ENCODE measurements at places on chromosomes 4 and X.
A peak's percentile ranks its signal among the peaks of the same experiment; 100 is the strongest.

GRCh38 chrX:112662559-112663427, 16.9 kb downstream of the LHFPL1 start:
- DNase-seq, result no peak

DNA sequence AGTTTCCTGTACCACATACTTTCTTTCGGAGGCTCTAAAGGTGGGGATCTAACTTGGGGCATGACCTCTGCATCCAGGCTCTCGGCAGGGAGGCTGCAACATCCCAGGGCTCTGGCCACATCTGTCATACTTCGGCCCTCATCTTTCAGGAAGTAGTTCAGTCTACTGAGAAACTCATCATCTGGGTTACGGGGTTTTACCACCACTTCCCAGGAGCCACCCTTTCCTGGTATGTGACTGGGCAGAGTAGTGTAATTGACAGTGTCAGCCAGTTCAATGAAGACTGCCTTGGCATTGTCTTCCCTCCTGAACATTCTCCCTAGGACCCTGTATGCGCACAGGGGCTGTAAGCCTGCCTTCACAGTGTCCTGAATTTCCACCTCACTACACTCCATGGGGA, 2.8 kb downstream of the PNMA5 start:
- no peak for DNase-seq

GRCh38 chr4:81221303-81222081, 6.5 kb upstream of the PRKG2 start:
- no peak for DNase-seq

DNA sequence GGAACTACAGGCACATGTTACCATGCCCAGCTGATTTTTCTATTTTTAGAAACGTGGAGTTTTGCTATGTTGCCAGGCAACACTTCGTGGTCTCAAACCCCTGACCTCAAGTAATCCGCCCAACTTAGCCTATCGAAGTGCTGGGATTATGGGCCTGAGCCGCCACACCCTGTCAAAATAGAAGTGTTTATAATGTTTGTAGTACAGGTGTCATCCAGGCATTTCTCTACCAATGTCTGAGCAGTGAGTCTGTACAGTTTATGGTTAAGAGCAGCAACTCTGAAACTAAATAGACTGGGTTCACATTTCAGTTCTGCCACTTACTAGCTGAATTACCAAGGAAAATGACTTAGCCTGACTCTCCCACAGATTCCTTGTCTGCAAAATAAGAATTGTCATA, 460.4 kb upstream of the GALNT7 start:
- DNase-seq, result no peak

DNA sequence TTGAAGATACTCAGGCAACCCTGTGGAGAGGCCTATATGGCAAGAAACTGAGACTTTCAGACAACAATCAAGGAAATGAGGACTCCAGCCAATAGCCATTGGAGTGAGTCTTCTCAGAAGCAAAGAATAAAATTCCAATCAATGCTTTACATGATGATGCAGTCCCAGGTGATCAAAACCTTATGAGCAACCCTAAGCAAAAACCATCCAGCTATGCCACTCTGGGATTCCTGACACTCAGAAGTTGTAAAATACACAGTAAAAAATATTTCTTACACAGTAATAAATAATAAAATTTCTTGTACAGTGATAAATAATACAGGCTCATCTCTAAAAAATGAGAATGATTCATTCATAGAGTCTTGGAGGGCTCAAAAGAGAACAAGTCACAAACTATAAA, 150.6 kb downstream of the IL15 start:
- no peak for DNase-seq

GRCh38 chr4:108052558-108053120, 63.0 kb downstream of the HADH start:
- no peak for DNase-seq

- peak; percentile 81 for DNase-seq
Observed at GRCh38 chrX:70454441-70455365, 10.1 kb downstream of the DLG3 start.

- DNase-seq, result no peak
Observed at GRCh38 chr4:182343453-182343852, 100.3 kb downstream of the TENM3 start.

DNA sequence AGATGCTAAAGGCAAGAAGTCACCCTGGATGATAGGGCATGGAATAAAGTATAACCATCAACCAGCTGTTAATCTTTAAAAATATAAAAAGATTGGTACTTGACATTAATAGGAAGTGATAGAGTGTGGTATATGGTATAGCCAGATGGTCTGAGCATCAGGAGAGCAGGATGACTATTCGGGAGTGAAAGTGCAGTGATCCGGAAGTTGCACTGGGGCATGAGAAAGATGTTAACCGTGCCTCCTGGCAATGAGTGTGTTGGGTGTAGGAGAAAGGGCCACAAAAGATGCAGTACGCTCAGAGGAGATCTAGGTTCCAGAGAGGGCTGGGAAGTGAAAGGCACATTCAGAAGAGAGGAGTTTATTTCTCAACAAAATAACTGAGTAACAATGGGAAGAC, 65.0 kb downstream of the TSPAN7 start:
- DNase-seq, result no peak

DNA sequence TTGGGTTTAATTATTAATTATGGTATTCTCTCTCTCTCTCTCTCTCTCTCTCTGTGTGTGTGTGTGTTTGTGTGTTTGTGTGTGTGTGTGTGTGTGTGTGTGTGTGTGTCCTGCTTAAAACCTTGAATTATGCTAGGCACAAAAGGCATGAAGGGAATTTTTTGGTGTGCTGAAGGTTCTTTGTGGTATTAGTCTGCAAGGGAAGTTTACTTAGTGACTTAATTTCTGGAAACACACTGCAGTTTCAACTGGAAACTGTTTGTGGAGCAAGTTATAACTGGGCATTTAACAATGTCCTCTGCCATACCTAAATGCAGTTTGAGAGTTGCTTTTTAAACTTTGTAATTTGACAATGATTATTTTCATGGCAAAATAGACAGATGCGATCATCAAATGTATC, 111.7 kb downstream of the FRMPD4 start:
- DNase-seq, result no peak

- peak; percentile 62 for DNase-seq
Observed at GRCh38 chrX:134236626-134237614, at the start of gene CCDC160. Gene CCDC160, plus strand, starts transcription at chrX:134237182. Its CDS starts 7,619 bp downstream, at chrX:134244801.

GRCh38 chrX:142156567-142156966, 48.5 kb downstream of the MAGEC2 start:
- DNase-seq, result no peak

DNA sequence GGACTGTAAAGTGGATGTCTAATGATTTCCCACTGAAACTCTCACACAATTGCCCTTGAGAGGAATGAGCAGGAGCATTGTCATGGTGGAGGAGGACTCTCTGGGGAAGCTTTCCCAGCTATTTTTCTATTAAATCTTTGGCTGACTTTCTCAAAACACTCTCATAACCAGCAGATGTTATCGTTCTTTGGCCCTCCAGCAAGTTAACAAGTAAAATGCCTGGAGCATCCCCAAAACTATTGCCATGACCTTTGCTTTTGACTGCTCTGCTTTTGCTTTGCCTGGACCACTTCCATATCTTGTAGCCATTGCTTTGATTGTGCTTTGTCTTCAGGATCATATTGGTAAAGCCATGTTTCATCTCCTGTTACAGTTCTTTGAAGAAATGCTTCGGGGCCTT, 120.2 kb upstream of the PDE5A start:
- no peak for DNase-seq

GRCh38 chr4:76654791-76655190, 219.8 kb downstream of the SHROOM3 start:
- no peak for DNase-seq

DNA sequence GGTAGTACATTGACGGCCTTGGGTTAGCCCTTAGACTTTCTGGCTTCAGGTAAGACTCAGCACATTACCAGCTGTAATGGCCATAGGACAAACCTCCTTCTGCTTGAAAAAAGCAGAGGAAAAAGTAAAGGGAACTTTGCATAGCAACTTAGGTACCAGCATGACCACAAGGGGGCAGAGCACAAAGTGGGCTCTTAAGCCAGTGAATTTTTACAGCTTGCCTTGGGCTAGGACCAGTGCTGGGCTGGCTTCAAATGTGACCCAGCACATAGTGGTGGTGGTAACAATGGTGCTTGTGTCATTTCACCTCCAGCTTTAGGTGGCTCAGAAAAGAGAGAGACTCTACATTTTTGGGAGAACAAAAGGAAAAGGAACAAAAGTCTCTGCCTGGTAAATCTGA, 66.1 kb downstream of the KLHL4 start:
- no peak for DNase-seq

- DNase-seq, result no peak
Observed at GRCh38 chr4:125826801-125827695, 512.3 kb downstream of the FAT4 start.

- no peak for DNase-seq
Observed at GRCh38 chrX:93874554-93874953, 200.5 kb downstream of the FAM133A start.

DNA sequence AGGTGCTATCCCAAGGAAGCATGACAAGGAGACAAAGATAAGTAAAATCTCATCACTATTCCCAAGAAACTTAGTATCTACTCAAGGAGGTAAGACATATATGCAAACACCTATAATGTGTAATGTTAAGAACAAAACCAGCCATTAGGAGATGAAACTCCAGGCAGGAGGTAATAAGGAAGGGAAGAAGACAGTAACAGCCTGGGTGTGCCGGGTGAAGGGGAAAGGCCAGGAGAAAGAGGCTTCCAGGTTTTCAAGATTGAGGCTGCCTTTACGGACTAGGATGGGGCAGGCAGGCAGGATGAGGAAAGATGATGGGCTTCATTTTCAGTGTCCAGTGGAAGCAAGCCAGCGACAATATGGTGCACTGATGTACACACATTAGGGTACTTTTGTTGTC, 62.5 kb downstream of the LEF1 start:
- DNase-seq, result no peak

GRCh38 chrX:40192196-40192595, 94.4 kb upstream of the BCOR start:
- DNase-seq, result no peak

DNA sequence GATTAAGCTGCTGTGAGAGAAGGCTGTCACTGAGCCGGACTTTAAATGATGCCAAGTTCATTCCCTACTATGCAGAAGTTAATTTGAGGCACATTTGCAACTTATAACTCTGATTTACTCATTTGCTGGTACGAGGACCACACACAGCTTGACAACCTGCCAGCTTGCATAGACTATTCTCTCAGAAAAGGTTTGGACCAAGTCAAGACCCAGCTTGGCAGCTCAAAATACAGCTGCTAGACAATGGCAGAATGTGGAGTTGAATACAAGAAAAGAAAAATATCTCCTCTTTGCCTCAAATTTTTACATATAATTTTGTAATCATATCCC, 338.9 kb downstream of the DHX15 start:
- DNase-seq, result no peak

DNA sequence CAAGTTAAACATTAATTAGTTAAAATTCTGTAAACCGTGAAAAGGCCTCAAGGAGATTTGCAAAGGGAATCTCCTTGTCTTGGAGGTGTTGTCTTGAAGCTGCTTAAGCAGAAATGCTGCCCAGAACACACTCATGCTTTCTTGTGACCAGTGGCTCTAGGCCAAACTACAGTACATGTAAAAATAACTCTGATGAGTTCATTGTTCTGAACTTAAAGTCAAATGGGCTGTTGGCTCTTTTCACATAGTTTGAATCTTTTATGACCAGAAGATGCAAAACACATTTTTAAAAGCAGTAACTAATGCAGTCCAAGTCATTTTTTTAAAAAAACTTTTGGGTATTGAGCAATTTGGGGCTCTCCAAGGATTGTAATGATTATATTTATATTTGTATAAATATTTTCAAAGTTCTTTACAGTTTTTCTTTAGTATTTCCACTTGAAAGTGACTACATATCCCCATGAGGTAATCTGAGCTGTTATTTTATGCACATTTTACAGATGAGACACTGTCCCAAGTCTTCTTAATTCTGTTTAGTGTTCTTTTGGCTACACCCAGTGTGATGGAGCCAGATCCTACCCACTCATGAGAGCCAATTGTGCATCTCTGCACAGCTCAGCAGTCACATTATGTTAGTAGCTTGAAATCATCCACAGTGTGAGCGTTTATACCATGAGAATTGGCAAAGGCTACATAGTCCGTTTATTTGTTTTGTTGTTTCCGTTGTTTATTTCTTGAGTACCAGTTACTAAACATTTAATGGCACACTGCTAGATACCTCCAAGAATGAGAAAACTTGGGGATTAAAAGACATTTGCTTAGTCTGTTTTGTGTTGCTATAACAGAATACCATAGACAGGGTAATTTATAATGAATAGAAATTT, 112.8 kb upstream of the ATXN3L start:
- DNase-seq, result peak; percentile 46

DNA sequence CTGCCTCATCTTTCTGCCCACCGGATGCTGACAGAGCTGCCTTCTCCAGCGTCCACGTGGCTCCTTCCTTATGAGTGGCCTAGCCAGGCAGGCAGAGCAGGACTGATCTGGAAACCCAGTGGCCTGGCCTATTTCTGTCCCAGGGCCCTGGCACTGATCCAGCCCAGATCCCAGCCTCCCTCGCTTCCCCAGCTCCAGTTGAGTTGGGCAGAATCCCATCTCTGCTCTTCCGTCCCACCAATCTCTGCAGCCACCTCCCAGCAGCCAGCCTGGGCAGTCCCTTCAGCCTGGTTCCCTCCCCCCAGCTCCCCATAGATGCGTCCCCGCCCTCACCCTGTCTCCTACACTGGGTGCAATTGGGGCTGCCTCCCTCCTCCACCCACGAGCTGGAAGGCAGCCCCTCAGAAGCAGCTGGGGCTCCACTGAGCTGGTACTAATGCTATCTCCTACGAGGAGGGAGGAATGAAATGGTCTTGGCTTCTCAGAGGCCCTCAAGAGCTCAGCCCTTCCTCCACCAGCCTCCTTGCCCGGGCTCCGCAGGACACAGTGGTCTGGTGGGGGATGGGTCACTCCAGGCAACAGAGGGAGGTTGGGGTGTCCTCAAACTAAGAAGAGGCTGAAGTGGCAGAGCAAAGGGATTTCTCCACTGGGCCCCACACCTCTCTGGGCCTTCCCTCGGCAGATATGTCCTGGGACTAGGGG, 94.2 kb downstream of the PJA1 start:
- DNase-seq, result peak; percentile 48

- DNase-seq, result no peak
Observed at GRCh38 chr4:155960522-155960921, 6.9 kb upstream of the CTSO start.

GRCh38 chr4:38106311-38106710, 146.1 kb downstream of the PTTG2 start:
- DNase-seq, result no peak

GRCh38 chr4:42488554-42488953, 91.3 kb downstream of the SHISA3 start:
- no peak for DNase-seq

- DNase-seq, result no peak
Observed at GRCh38 chrX:7943600-7944245, 16.5 kb upstream of the PNPLA4 start.

Measured in right hindlimb (tissue), 1 donor.